ENCODE measurements at places on chromosomes 7 and 10.

GRCh38 chr10:122140941-122141623 lies 130.0 kb upstream of the BTBD16 start:
- H3K4me3 ChIP-seq: no peak overlapping the region
- peaks cover 6% of the 10 kb centered on the region for H3K36me3 ChIP-seq
- peaks cover 56% of the 10 kb centered on the region for H3K4me1 ChIP-seq

- DNase-seq: no peak
- no peaks in the 10 kb centered on the region for H3K27me3 ChIP-seq
- no peaks in the 10 kb centered on the region for H3K36me3 ChIP-seq
- no peak overlapping the region for H3K27ac ChIP-seq
- no peaks in the 10 kb centered on the region for H3K4me1 ChIP-seq
Measured at GRCh38 chr7:70489813-70490212, 642.1 kb upstream of the GALNT17 start.

DNA sequence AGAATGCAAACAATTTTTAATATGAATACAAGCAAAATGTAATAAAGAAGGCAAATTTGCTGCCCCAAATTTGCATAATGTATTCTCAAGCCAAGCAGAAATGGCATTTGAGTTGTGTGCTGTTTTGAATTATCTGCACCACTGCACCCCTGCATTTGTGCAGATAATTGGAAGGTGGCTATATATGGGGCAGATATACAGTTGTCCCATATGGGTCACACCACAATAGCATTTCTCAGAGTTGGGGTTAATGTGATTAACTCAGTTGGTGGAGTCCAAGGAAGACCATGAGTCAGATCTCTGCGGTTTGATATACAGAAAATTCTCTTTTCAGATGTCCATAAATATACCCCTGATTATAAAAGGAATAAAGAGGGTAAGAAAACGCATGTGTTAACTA lies 68.9 kb upstream of the EXOC4 start:
- no peak overlapping the region for H3K4me3 ChIP-seq
- H3K27me3 ChIP-seq: no peaks in the 10 kb centered on the region
- H3K36me3 ChIP-seq: no peaks in the 10 kb centered on the region
- DNase-seq: no peak
- H3K27ac ChIP-seq: no peak overlapping the region
- H3K4me1 ChIP-seq: no peaks in the 10 kb centered on the region

GRCh38 chr10:30589441-30589840 lies 40.1 kb downstream of the LYZL2 start:
- H3K4me3 ChIP-seq: no peak overlapping the region
- no peak for DNase-seq
- no peaks in the 10 kb centered on the region for H3K27me3 ChIP-seq
- no peaks in the 10 kb centered on the region for H3K36me3 ChIP-seq
- no peaks in the 10 kb centered on the region for H3K4me1 ChIP-seq

- DNase-seq: no peak
- peaks cover 40% of the 10 kb centered on the region for H3K4me1 ChIP-seq
- no peak overlapping the region for H3K27ac ChIP-seq
Measured at GRCh38 chr10:43693602-43694001, 44.9 kb upstream of the ZNF32 start.

DNA sequence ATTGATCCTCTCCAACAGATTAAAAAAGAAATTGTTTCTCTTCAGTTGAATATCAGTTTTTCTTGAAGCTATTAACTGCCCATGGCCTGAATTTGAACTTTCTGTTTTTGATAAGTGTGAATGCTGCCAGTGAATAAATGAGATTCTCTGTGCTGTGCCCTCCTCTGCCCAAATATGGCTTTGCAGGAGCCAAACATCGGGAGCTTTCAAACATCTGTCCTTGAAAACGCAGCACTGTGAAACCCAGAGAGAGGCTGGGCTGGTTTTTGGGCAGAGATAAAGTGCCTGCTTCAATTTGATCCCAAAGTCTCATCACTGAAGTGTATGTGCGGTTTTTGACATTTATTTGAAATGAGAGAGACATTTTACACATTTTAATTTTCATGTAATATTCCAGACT lies 268.3 kb upstream of the SHH start:
- DNase-seq: no peak
- H3K27me3 ChIP-seq: no peaks in the 10 kb centered on the region
- H3K4me3 ChIP-seq: no peak overlapping the region
- H3K4me1 ChIP-seq: no peaks in the 10 kb centered on the region
- no peaks in the 10 kb centered on the region for H3K36me3 ChIP-seq
- H3K27ac ChIP-seq: no peak overlapping the region

DNA sequence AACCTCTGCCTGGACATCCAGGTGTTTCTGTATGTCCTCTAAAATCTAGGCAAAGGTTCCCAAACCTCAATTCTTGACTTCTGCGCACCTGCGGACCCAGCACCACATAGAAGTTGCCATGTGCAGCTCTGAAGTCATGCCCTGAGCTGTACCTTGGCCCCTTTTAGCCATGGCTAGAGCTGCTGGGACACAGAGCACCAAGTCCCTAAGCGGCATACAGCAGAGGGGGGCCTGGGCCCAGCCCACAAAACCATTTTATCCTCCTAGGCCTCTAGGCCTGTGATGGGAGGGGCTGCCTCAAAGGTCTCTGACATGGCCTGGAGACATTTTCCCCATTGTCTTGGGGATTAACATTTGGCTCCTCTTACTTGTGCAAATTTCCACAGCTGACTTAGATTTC lies 14.6 kb downstream of the TMEM243 start:
- DNase-seq: no peak
- peaks cover 18% of the 10 kb centered on the region for H3K4me1 ChIP-seq
- H3K27me3 ChIP-seq: no peaks in the 10 kb centered on the region

GRCh38 chr10:65312876-65313275 lies 1613.0 kb upstream of the LRRTM3 start:
- H3K27ac ChIP-seq: no peak overlapping the region
- no peak overlapping the region for H3K4me3 ChIP-seq
- no peak for DNase-seq

- H3K27ac ChIP-seq: peak within 1 kb of the TSS; percentile 93
- no peaks in the 10 kb centered on the region for H3K36me3 ChIP-seq
- no peak for DNase-seq
- H3K27me3 ChIP-seq: no peaks in the 10 kb centered on the region
- peak within 1 kb of the TSS; percentile 97 for H3K4me3 ChIP-seq
- H3K4me1 ChIP-seq: peaks cover 33% of the 10 kb centered on the region
Measured at GRCh38 chr7:140672382-140673062, at the start of gene ADCK2. Gene ADCK2, plus strand, starts transcription at chr7:140672945. Its CDS starts 386 bp downstream, at chr7:140673331.

DNA sequence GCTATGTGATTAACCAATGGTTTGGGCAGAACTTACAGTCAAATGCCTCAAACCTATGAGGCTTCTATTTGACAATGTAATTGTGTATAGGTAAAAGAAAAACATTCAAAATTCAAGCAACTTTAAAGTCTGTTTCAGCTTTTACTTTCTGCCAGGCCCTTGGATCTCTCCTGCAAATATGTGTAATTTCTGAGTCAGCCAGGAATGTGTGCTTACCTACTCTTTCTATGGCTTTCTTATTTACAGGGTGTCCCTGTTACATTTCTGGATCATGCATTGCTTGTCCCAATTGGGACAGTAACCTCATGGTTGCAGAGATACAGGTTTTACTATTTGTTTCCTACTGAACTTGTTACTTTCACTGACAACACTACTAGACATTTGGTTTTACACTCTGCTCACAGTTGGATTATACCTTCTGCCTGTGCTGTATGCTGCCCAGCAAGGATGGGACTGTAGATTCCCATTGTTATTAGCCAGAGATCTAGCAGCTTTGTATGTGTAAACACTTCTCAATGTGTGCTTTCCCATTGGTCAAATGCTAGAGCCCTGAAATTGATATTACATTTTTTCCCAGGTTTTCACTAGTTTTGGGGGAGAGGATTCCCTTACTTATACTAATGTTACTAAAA lies 355.3 kb downstream of the ARL4A start:
- H3K27ac ChIP-seq: no peak overlapping the region
- H3K4me1 ChIP-seq: no peaks in the 10 kb centered on the region
- H3K4me3 ChIP-seq: no peak overlapping the region
- no peaks in the 10 kb centered on the region for H3K36me3 ChIP-seq

GRCh38 chr10:86213148-86213547 lies 153.4 kb downstream of the GRID1 start:
- no peak overlapping the region for H3K27ac ChIP-seq
- no peaks in the 10 kb centered on the region for H3K36me3 ChIP-seq
- DNase-seq: no peak
- H3K27me3 ChIP-seq: no peaks in the 10 kb centered on the region
- no peaks in the 10 kb centered on the region for H3K4me1 ChIP-seq

DNA sequence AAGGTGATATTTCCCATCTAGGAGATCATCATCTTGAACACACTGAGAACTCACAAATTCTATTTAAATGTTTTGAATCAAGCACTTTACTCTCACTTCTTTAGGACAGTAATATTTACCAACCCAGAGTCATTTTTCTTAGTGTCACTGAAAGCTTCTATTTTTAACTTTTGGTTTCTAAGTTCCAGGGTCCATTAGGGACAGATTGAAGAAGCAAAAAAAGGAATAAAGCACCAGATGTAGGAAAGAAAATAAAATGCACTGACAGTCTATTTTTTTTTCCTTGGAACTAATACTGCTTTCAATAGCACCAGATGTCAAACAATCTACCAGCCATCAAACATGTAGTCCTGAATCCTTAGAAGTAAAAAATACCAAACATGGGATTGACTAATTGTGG lies 526.7 kb upstream of the LRRN3 start:
- no peaks in the 10 kb centered on the region for H3K4me1 ChIP-seq
- no peaks in the 10 kb centered on the region for H3K36me3 ChIP-seq
- no peaks in the 10 kb centered on the region for H3K27me3 ChIP-seq
- DNase-seq: no peak

GRCh38 chr10:130341356-130341755 lies 205.2 kb downstream of the GLRX3 start:
- H3K27ac ChIP-seq: no peak overlapping the region
- no peaks in the 10 kb centered on the region for H3K27me3 ChIP-seq
- H3K4me1 ChIP-seq: no peaks in the 10 kb centered on the region
- H3K36me3 ChIP-seq: no peaks in the 10 kb centered on the region

GRCh38 chr10:65325913-65326312 lies 1599.9 kb upstream of the LRRTM3 start:
- H3K4me3 ChIP-seq: no peak overlapping the region
- H3K27me3 ChIP-seq: no peaks in the 10 kb centered on the region
- no peaks in the 10 kb centered on the region for H3K36me3 ChIP-seq
- no peak for DNase-seq
- no peaks in the 10 kb centered on the region for H3K4me1 ChIP-seq

- DNase-seq: no peak
- H3K27ac ChIP-seq: no peak overlapping the region
- no peaks in the 10 kb centered on the region for H3K36me3 ChIP-seq
- H3K27me3 ChIP-seq: no peaks in the 10 kb centered on the region
Measured at GRCh38 chr7:133843341-133843740, 283.8 kb upstream of the LRGUK start.

- H3K27me3 ChIP-seq: no peaks in the 10 kb centered on the region
- H3K27ac ChIP-seq: no peak overlapping the region
- no peaks in the 10 kb centered on the region for H3K4me1 ChIP-seq
- no peak overlapping the region for H3K4me3 ChIP-seq
Measured at GRCh38 chr10:123942114-123942861, 50.7 kb upstream of the CPXM2 start.
